ENCODE measurements at places on chromosomes 2 and 18.

- DNase-seq: no peak
Observed at GRCh38 chr2:140186313-140186712, 1406.1 kb upstream of the NXPH2 start.

GRCh38 chr2:21916934-21917522 lies 793.3 kb downstream of the TDRD15 start:
- DNase-seq: peak; percentile 1

- no peak for DNase-seq
Observed at GRCh38 chr18:77250501-77250925, 865 bp downstream of the GALR1 start.

DNA sequence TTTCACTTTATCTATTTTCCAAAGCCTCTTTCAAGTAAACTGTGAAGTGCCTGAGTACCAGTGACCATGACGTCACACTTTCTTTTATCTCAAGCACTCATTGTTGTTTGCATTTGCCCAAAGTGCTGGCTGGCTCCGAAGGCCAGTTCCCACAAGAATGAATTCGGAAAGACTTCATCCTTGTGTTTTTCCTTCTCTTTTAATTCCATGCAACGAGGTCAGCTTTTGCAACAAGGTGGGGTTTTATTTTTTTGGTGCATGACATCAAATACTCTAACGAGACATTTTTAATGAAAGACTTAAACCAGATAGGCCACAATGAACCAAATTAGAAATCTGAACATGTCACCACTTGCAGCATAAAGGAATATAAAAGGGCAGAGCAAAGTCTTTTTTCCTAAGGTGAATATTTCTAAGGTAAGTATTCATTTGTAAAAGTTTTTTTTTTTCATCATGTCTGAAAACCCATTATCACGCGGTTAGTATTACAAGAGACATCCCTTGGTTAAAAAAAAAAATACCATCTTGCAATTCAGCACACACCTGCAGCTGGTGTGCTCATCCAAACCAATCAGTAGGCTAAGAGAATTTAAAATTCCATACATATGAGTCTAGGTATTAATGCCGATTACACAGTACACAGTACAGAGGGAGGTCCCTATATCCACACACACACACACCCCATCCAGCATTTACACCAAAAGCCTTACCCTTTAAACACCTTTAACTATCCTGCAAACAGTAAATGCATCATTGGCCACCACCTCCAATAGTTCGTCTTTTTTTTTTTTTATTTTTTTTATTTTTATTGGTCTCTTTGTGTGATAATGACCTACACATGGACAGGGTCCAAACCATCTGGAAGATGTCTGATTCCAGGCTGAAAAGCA lies 2.3 kb downstream of the ARL4C start:
- no peak for DNase-seq

GRCh38 chr2:25340181-25340921 lies 1.4 kb downstream of the DNMT3A start:
- DNase-seq: no peak

- DNase-seq: no peak
Observed at GRCh38 chr2:5742126-5742525, 49.9 kb downstream of the SOX11 start.

DNA sequence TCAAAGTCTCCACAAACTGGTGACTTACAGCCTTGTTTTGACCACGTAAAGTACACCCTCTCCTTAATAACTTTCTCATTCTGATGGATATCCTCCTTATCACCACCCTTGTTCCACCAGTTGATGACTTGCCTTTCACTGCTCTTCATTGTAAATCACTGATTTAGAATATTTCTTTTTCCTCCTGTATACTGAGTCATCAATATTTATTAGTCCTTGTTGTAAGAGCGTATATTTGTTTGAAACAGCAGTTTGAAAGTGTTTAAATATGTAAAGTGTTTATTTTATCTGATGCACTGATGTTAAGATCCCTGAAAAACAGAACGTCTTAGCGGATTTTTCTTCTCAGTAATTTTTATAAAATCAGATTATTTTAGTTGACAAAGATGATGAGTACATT lies 34.2 kb upstream of the DYSF start:
- DNase-seq: no peak

DNA sequence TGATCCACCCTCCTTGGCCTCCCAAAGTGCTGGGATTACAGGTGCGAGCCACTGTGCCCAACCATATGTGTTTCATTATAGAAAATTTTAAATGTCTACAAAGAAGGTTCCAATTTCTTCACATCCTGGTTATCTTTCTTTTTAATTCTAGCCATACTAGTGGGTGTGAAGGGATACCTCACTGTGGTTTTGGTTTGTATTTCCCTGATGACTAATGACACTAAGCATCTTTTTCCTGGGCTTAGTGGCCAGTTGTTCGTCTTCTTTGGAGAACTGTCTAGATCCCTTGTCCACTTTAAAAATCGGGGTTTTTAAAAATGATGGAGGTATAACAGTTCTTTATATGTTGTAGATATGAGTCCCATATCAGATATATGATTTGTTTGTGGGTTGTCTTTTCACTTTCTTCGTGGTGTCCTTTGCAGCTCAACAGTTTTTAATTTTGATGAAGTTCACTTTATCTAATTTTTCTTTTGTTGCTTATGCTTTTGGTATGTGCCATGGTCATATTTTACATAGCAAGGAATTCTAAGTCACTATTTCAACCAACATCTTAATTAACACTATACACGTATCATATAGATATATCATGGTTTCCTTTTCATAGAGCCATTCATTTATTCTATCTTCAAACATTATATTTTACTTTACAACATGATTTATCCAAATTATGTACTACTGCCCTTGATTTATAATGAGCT lies 135.0 kb upstream of the RIOK3 start:
- DNase-seq: no peak
